ENCODE measurements at places on chromosomes 5 and 9.

- DNase-seq, result no peak
Observed at GRCh38 chr9:91195372-91196012, 166.2 kb downstream of the AUH start.

- no peak for DNase-seq
Observed at GRCh38 chr5:89706731-89707130, 702.8 kb downstream of the CETN3 start.

GRCh38 chr9:114427644-114428043 is 39.9 kb upstream of the AKNA start:
- no peak for DNase-seq

DNA sequence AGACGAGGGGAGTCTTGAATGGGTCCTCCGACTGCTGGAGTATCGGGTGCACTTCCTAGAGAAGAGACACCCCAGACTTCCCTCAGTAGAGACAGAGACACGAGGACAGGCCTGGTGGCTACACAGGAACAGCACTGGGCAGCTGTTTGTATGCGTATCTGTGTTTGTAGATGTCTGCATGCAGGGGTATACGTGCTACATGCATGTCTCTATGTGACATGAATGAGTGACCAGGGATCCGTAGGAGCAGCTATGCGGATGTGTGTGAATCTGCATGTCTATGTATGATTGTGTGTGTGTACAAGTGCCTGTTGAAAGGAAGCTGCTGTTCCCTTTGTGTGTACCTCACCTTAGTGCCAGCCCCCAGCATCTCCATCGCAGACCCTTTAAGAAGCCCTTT is 31.2 kb downstream of the CNTFR start:
- no peak for DNase-seq

DNA sequence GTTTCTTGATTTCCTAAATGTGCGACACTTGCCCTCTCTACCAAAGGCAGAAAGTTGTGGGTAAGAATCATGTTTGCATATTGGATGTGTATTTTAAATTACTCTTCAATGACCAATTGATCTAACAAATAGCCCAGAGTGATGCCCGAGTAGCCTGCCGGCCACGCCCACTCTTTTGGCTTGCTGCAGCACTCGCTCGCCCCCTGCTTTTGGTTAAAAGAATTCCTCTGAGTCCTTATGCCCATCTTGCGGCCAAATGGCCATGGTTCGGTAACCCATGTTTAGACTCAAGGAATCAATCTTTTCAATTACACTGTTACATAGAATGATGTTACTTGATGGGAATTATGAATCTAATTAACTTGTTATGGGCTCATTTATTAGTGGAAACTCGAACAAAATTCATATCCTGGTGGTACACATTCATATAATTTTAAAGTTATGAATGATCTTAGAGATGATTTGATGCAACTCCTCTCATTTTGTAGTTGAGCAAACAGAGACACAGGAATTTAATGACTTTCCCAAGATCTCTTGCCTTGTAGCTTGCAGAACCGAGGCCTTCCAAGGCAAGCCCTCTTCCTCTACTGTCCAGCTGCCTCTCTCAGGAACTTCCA is 36.5 kb downstream of the PPIC start:
- no peak for DNase-seq

DNA sequence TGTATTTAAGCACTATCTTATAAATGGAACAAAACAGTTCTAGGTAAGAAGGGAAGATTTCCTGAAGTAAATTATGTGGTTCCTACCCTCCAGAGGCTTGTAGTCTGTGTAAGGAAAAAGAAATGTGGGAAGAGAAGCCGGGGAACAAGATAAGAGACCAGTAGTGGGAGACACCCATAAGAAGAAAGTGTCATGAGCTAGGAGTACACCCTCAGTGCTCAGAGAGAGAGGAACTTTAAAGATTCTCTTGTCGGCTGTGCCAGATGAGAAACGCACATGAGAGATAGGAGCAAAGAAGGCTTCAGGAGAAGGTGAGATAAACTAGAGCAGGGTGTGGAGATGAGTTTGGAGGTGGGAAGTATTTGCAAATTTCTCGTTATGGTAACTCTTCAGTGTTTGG is 18.1 kb downstream of the SLC36A1 start:
- no peak for DNase-seq

GRCh38 chr5:138937392-138938387 is 62.6 kb upstream of the LRRTM2 start:
- no peak for DNase-seq

DNA sequence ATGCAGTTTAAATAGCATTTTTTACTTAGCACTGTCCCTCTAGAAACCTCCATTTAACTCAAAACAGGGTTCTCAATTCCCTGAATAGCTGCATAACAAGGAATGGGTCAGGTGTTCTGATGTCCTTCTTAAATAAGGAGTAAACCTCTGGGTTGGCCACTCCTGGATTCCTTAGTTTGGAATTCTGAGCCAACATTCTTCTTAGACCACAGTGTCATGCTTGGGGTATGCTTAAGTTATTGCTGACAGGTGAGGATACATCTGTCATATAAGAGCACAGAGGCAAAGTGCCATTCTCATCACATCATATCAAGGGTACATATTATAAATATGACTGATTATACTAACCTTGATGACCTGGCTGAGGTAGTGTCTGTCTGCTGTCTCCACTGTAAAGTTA is 179.9 kb upstream of the SEMA6A start:
- DNase-seq, result no peak

GRCh38 chr5:138502121-138502520 is 36.8 kb downstream of the EGR1 start:
- DNase-seq, result no peak

DNA sequence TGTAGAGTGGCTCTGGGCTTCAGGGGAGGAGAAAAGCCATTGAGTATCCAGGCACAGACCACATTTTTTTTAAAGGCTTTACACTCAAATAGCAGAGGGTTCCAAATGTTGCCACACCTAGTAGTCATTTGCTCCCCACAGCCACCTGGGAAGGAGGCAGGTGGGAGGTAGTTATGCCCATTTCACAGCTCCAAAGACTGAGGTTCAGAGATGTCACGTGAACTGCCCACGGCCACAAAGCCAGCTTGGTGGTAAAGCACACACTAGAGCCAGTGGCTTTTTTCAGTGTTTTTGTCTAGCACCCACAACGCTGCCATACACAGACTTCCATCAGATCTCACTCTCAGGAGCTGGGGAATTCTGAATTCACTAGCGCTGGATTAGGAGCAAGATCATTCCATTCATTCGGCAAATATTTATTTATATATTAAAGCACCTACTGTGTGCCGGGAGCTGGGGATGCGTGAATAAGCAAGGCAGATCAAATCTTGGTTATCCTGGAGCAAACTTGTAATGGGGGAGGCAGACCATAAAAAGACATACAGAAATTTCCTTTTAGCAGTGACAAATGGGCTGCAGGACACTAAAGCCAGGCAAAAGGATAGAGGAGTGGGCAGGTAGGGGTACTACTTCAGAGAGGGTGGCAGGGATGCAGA is 7.4 kb downstream of the WHRN start:
- DNase-seq, result no peak

- DNase-seq, result no peak
Observed at GRCh38 chr5:87069974-87070608, 197.6 kb upstream of the RASA1 start.

GRCh38 chr5:105573575-105573974 is 2011.0 kb upstream of the NUDT12 start:
- no peak for DNase-seq

DNA sequence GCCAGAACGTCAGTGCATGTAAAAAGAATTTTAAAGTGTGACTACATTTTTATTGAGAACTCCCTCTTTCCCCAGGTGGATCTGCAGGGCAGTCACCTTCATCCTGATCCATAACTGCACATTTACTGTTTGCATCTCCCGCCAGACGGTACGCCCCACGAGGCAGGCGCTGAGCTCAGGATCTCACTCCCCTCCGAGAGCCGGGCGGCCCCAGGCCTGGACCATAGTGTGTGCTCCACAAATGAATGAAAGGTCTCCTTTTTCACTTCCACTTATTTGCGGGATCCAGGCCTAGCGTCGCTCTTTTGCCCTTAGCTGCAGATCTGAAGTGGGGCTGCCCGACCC is 378 bp downstream of the DROSHA start:
- DNase-seq, result no peak

DNA sequence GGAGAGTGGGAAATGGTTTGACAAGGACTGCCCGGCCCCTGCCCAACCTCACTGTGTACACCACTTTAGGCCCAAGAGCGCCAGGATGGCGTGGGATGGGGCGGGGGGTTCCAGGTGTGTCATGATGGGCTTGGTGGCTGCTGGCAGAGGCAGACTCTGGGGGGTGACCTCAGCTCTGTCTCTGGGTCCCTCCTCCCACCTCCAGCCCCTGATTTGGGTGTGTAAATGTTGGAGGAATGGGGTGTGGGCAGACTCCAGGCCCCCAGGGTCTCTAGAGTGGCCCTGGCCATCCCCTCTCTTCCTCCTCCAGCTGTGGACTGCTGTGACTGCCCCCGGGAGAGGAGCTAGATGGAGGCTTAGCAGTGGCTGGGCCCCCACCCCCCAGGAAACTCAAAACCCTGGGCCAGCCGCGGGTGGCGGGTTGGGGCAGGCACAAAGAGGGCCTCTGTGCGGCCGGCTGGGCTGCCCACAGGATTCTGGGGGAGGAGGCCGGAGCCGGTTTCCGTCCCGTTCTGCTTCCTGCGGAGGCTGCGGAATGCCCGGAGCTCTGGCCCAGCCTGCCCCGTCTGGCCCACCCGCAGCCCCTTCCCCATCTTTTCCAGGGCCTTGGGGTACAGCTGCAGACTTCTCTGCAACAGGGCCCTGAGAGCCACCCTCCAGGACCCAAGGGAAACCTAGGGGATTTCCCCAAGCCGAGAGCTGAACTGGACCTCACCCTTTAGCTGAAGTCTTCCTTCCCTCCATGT is 23.1 kb downstream of the CXXC5 start:
- no peak for DNase-seq

DNA sequence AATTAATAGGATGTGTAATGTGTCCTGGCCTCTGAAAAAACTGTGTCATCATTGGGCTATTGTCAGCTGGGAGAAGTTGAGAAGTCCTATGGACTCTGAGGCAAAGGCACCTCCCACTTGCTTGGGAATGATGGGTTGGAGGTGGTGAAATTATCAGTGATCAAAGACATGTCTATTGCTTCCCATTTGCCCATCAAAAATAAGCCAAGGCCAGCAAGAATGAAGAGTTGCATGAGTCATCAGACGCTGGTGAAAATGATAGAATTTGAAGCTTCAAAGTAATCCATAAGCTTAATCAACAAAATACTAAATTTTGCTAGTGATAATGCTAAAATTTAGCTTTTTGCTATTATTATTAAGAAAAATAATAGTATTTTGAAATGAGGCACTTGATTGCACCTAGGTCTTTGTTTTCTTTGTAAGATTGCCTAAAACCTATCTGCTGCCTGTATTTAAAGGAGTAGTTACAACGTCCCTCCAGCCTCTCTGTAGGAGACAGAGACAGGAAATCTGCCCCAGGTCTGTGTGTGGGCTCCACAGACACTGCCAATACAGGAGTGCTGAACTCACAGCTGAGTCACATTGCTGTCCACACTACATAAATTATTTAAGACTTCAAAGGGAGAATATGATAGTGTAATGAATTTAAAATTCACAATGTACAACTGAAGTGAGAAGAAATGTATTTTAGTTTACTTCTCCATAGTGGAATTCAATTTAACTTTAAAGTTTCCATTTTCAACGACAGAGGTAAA is 48.4 kb upstream of the APC start:
- no peak for DNase-seq

- DNase-seq, result no peak
Observed at GRCh38 chr9:137589441-137590122, 730 bp downstream of the ZMYND19 start.

DNA sequence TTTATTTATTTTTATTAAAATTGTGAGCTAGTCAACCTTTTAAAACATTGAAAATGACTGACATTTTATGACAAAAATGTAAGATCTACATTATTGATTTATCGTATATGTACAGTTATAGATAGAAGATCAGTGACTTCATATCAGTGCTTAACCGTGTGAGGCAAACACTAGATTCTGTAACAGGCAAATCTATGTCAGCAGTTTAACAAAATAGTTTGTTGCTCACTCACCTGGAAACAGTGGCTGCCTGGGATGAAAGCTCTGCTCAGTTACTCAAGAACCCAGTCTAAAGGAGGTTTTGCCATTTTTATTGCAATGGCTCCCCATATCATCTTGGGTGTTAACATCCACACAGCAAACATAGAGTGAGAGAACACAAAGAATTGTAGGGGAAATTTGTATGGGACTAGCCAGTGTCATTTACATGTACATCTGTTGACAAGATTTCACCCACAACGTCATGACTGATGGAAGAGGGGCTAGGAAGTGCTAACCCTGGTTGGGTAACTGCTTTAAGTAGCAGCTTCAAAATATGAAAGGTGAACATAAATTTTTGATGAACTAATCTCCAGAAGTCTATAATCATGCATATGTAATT is 49.0 kb downstream of the SGCD start:
- no peak for DNase-seq

- no peak for DNase-seq
Observed at GRCh38 chr5:154521756-154522155, 43.7 kb upstream of the HAND1 start.

DNA sequence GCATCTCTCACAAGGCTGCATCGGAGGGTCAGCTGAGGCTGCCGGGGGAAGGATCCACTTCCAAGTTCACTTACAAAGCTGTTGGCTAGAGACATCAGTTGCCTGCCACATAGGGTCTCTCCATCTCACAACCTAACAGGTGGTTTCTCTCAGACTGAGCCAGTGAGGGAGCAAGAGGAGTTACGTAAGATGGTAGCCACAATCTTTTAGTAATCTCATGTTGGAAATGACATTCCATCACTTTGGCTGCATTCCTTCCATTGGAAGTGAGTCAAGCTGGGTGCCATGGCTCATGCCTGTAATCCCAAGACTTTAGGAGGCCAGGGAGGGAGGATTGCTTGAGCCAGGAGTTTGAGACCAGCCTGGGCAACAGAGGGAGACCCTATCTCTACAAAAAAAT is 7.4 kb upstream of the GRK6 start:
- no peak for DNase-seq

DNA sequence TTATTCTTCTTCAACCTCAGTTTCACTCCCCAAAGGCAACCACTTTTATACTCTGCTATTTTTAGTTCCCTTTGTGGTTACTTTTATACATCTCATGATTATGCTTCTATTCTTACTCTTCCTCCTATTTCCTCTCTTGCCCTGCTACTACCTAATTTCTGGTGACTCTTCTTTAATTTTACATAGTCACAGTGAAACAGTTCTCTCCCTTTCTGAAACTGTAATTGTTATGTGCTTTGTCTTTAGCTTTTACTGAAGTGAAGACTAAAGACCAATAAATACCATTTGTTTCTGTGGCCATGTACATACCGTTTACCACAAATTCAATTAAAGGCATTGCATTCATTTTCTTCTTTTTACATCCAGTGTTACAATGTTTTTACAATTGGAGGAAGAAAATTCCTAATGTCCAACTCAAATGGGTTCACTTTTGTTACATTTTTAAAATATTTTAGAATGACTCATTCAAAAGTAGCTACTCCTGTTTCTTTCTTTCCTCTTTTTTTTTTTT is 410.6 kb downstream of the PSAT1 start:
- DNase-seq, result no peak

DNA sequence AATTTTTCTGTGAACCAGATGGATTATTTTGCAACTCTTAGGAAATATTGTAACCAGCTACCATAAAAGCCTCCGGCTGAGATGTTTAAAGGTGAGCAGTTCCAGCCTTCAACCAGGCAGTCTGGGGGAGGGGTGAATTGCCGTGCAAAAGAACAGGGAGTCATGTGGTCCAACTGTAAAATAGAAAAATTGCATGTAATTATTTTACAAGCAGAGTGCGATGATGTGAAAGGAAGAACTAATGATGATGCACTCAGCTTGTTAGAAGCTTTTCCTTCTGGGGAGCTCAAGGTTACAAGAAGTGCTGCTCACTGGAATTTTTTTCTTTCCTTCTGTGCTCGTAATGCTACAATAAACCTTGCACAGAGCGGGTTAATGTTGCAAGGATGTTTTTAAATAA is 188.7 kb upstream of the ITGA1 start:
- DNase-seq, result no peak
